Hepatocyte (in vitro differentiated cells): ENCODE measurements at places on chromosomes 5 and 9.
A peak's percentile ranks its signal among the peaks of the same experiment; 100 is the strongest.

- H3K27me3 ChIP-seq = no peaks in the 10 kb centered on the region
- no peaks in the 10 kb centered on the region for H3K4me1 ChIP-seq
- no peak overlapping the region for H3K4me3 ChIP-seq
- DNase-seq = no peak
- no peak overlapping the region for H3K27ac ChIP-seq
Observed at GRCh38 chr5:72046106-72046505, 61.2 kb upstream of the MAP1B start.

DNA sequence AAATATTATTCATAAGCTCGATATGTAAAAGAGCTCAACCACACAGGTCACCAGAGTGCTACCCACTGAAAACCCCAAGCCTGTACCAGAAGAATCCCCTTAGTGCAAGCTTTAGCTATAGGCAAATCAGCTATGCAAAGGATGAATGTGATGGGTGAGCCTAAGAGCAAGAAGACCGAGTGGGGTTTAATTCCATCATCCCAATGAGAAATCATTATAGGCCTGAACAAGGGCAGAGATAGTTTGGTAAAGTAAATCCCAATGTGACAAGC lies 21.8 kb downstream of the ELOVL7 start:
- H3K27ac ChIP-seq = no peak overlapping the region
- no peak overlapping the region for H3K4me3 ChIP-seq
- no peaks in the 10 kb centered on the region for H3K36me3 ChIP-seq

DNA sequence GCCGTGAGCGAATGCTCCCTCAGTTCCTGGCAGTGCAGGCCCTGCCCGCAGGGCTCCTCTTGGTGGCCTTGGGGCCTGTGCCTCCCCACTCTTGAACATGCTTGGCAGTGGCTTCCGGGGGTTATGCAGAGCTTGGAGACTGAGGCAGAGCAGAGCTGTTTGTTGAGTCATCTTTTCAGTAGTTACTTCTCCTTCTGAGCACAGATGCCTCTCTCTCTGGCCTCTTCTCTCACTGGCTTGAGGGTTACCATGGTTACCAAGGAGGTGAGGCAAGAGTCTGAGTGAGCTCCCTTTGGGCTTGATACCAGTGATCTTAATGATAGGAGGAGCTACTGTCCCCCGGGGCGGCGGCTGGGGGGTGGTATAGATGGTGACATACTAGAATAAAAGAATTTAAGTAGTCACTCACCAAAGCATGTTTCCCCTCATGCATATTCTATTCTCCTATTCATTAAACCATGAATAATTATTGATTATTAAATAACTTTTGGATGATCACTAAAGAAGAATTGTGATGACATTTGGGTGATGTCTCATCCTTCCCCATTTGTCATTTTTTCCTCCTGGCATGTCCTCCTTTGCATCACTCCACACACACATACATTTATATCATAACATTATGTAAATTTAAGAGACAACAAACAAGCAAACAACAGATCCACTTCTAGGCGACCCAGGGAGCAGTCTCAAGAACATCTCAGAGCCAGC lies 111.1 kb downstream of the ARHGAP26 start:
- no peak overlapping the region for H3K27ac ChIP-seq
- no peaks in the 10 kb centered on the region for H3K4me1 ChIP-seq
- no peaks in the 10 kb centered on the region for H3K27me3 ChIP-seq

DNA sequence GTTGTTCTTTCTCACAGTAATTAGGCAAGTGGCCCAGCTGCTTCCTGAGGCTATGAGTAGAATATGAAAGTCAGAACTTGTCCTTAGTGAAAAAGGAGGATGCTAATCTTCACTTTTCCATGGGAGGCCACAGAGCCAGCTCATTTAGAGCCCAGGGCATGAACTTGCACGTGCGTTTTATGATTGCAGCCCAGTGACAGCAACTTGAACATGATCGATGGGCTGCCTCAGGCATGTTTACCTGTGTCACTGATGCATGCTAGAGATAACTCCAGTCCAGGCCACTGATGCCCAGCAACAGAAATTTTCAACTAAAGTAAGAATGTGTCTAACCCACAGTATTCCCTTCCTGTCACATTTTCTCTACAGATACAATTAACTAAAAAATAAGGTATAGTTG lies 179.3 kb downstream of the CTNND2 start:
- no peak overlapping the region for H3K4me3 ChIP-seq
- H3K4me1 ChIP-seq = no peaks in the 10 kb centered on the region
- H3K27me3 ChIP-seq = no peaks in the 10 kb centered on the region
- peak; percentile 26 for DNase-seq
- H3K36me3 ChIP-seq = no peaks in the 10 kb centered on the region
- H3K27ac ChIP-seq = no peak overlapping the region

- no peak overlapping the region for H3K27ac ChIP-seq
- H3K27me3 ChIP-seq = no peaks in the 10 kb centered on the region
- H3K4me3 ChIP-seq = no peak overlapping the region
- DNase-seq = no peak
- H3K4me1 ChIP-seq = no peaks in the 10 kb centered on the region
Observed at GRCh38 chr5:68922172-68922987, 171.4 kb upstream of the SLC30A5 start.

GRCh38 chr5:81134566-81134965 lies 98.6 kb upstream of the CKMT2 start:
- H3K27me3 ChIP-seq = no peaks in the 10 kb centered on the region
- H3K27ac ChIP-seq = no peak overlapping the region
- no peaks in the 10 kb centered on the region for H3K4me1 ChIP-seq
- no peak overlapping the region for H3K4me3 ChIP-seq
- DNase-seq = no peak

DNA sequence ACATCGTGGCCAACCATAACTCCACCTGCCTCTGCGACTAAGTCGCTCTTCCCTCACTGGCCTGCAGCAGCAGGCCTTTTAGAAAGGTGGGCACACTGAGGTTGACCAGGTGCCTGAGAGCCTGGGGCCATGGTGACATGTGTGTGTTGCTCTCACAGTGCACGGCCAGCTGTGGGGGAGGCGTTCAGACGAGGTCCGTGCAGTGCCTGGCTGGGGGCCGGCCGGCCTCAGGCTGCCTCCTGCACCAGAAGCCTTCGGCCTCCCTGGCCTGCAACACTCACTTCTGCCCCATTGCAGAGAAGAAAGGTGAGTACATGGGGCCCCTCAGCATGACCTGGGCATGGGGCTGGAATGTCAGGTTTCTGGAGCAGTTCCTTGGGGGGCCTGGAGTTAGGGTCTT lies 104.5 kb upstream of the ICE1 start:
- no peak overlapping the region for H3K4me3 ChIP-seq
- H3K27ac ChIP-seq = no peak overlapping the region
- no peaks in the 10 kb centered on the region for H3K27me3 ChIP-seq
- H3K36me3 ChIP-seq = no peaks in the 10 kb centered on the region
- peaks cover 15% of the 10 kb centered on the region for H3K4me1 ChIP-seq

DNA sequence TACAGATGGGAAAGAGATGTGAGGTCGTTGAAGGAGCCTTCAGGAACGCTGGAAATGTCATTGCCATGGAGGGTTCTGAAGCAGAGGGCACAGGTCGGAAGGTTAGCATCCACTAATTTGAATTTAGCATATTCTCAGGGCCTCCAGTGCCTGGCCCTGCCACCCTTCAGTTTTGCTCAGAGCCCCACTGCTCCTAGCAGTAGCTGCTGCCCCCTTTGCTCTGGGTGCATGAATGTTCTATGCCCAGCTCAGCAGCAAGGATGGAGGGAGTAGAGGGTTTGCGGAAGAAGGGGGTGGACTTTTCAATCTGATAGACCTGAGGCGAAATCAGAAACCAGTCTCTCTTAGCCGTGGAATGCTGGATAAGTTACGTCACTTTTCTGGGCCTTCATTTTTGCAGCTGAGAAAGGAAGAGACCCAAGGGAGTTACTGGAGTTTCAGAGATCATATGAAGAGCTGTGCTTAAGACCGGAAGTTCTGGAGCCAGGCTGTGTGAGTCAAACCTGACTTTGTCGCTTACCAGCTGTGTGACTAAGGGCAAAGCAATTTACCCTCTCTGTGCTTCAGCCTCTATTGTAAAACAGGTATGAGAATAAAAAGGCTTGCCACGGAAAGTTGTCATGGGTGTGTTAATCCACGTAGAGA lies 133.2 kb upstream of the PANK3 start:
- H3K36me3 ChIP-seq = no peaks in the 10 kb centered on the region
- peak; percentile 51 for DNase-seq
- H3K4me1 ChIP-seq = no peaks in the 10 kb centered on the region
- H3K27ac ChIP-seq = peak overlapping the region; percentile 32

GRCh38 chr9:116643691-116644090 lies 43.4 kb upstream of the TRIM32 start:
- H3K4me3 ChIP-seq = no peak overlapping the region
- no peaks in the 10 kb centered on the region for H3K36me3 ChIP-seq
- H3K27me3 ChIP-seq = no peaks in the 10 kb centered on the region

- DNase-seq = no peak
- peak overlapping the region; percentile 95 for H3K27ac ChIP-seq
- peaks cover 18% of the 10 kb centered on the region for H3K4me1 ChIP-seq
- peak overlapping the region; percentile 54 for H3K4me3 ChIP-seq
- no peaks in the 10 kb centered on the region for H3K27me3 ChIP-seq
Observed at GRCh38 chr9:13278023-13278367, 1.5 kb downstream of the MPDZ start.

DNA sequence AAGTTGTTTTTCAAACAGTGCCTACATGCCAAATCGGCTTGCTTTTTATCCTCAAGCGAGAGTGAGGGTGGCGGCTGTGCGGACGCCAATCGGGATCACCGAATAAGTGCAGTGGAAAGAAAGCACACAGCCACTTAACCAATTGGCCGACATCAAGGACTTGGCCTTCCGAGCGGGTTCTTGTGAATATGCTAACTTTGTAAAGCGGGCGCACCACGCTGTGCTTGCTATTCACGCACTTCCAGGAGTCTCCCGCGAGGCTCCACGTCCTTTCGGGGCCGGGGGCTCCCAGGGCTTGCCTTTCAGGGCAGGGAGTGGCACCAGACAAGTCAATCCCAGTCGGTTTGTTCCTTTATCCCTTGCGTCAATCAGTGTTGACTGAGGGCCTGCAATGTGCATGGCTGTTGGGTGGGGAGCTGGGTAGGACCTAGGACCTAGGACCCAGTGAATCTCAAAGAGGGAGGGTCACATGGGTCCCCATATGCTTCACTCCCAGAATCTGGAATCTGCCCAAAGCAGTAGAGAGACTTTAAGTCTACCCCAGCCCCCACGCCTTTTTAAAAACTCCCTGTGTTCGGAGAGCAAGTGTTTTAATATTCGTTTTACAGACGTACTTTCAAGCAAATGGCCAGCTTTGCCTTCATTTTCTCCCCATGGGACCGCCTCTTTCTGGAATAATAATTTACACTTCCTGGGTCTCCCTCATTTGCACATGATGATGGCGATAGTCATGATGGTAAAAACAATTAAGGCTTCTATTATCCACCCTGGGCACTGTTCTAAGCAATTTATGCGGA lies 2.0 kb upstream of the GCNT4 start:
- H3K27ac ChIP-seq = peak overlapping the region; percentile 90
- H3K27me3 ChIP-seq = no peaks in the 10 kb centered on the region
- H3K36me3 ChIP-seq = no peaks in the 10 kb centered on the region
- H3K4me1 ChIP-seq = peaks cover 10% of the 10 kb centered on the region
- DNase-seq = peak; percentile 51

GRCh38 chr5:14901462-14902051 lies 30.0 kb upstream of the ANKH start:
- peaks cover 7% of the 10 kb centered on the region for H3K4me1 ChIP-seq
- peak overlapping the region; percentile 68 for H3K27ac ChIP-seq
- no peaks in the 10 kb centered on the region for H3K36me3 ChIP-seq
- peak; percentile 42 for DNase-seq
- no peaks in the 10 kb centered on the region for H3K27me3 ChIP-seq

GRCh38 chr5:156021866-156022265 lies 305.1 kb upstream of the SGCD start:
- no peak overlapping the region for H3K4me3 ChIP-seq
- no peaks in the 10 kb centered on the region for H3K36me3 ChIP-seq
- H3K4me1 ChIP-seq = no peaks in the 10 kb centered on the region
- no peak for DNase-seq
- H3K27me3 ChIP-seq = no peaks in the 10 kb centered on the region
- H3K27ac ChIP-seq = no peak overlapping the region

DNA sequence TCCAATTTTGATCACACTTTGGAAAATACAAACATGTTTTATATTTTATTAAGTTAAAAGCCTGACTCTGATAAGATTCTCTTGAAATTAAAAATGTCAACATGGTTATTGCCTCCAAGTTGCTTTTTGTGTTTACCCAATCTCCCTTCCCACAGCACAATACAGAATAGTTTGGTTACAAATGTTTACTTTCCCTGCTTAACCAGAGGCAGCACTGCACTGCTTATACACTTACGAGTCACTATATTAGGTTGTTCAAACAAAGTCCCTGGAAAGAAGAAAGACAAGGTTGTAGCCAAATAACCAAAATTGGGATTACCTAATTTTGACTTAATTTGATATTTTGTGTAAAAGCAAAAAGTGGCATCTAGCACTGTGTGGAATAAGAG lies 25.9 kb downstream of the SRFBP1 start:
- H3K27ac ChIP-seq = peak overlapping the region; percentile 2
- H3K4me1 ChIP-seq = peaks cover 1% of the 10 kb centered on the region
- H3K4me3 ChIP-seq = no peak overlapping the region
- H3K27me3 ChIP-seq = no peaks in the 10 kb centered on the region
- DNase-seq = no peak

DNA sequence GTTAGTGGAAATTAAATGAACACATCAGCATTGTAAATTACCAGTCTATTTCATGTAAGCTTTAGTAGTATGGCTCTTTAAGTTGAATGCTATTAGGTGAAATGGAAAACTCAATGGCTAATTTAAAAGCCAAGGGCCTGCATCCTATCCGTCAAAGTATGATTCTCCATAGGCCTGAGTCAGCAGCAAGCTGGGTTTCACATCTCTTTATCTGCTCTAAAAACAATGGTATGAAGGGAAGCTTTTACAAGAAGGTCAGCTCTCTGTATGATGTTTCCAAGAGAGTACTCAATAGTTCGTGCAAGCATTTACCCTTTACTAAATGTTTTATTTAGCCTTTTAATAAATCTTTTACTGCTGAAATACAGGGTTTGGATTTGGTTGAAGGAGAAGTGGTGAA lies 62.8 kb downstream of the MAP1B start:
- no peak overlapping the region for H3K27ac ChIP-seq
- DNase-seq = no peak
- no peaks in the 10 kb centered on the region for H3K27me3 ChIP-seq
- H3K4me3 ChIP-seq = no peak overlapping the region
- no peaks in the 10 kb centered on the region for H3K36me3 ChIP-seq

GRCh38 chr5:442335-443238 lies at the start of gene EXOC3:
Gene EXOC3, plus strand, starts transcription at chr5:443176. Its CDS starts 3,030 bp downstream, at chr5:446206.
- no peaks in the 10 kb centered on the region for H3K36me3 ChIP-seq
- peak within 1 kb of the TSS; percentile 98 for H3K4me3 ChIP-seq
- peaks cover 7% of the 10 kb centered on the region for H3K4me1 ChIP-seq
- DNase-seq = peak; percentile 91
- peak within 1 kb of the TSS; percentile 96 for H3K27ac ChIP-seq

- H3K36me3 ChIP-seq = no peaks in the 10 kb centered on the region
- DNase-seq = no peak
- H3K4me1 ChIP-seq = no peaks in the 10 kb centered on the region
- H3K27ac ChIP-seq = no peak overlapping the region
Observed at GRCh38 chr9:17532461-17532860, 46.4 kb upstream of the SH3GL2 start.
